MCF 10A (cell line): ENCODE measurements at places on chromosomes 3 and 15. TPM values are rescaled to one million over a fixed set of nuclear protein-coding genes. Genes with fewer than 3 reads are reported as not detected.
A peak's percentile ranks its signal among the peaks of the same experiment; 100 is the strongest.

- H3K27ac ChIP-seq: no peak overlapping the region
- no peak overlapping the region for H3K4me3 ChIP-seq
- no peaks in the 10 kb centered on the region for H3K36me3 ChIP-seq
- no peak for DNase-seq
- H3K4me1 ChIP-seq: no peaks in the 10 kb centered on the region
These were observed 243.8 kb downstream of the KCNH8 start for GRCh38 chr3:19392150-19392549.

- no peaks in the 10 kb centered on the region for H3K27me3 ChIP-seq
- H3K4me1 ChIP-seq: peaks cover 12% of the 10 kb centered on the region
- H3K27ac ChIP-seq: no peak overlapping the region
- no peak overlapping the region for H3K4me3 ChIP-seq
These were observed 123.8 kb downstream of the TNIK start for GRCh38 chr3:171336406-171336805.

- no peak overlapping the region for H3K4me3 ChIP-seq
- no peak overlapping the region for H3K27ac ChIP-seq
- peaks cover 81% of the 10 kb centered on the region for H3K27me3 ChIP-seq
These were observed 6.9 kb upstream of the FOXB1 start for GRCh38 chr15:59997070-59997701.

- no peaks in the 10 kb centered on the region for H3K27me3 ChIP-seq
- peaks cover 22% of the 10 kb centered on the region for H3K4me1 ChIP-seq
- peak; percentile 64 for DNase-seq
- H3K36me3 ChIP-seq: no peaks in the 10 kb centered on the region
- peak overlapping the region; percentile 46 for H3K27ac ChIP-seq
These were observed 36.7 kb upstream of the NDUFB4 start for GRCh38 chr3:120559242-120560061.

DNA sequence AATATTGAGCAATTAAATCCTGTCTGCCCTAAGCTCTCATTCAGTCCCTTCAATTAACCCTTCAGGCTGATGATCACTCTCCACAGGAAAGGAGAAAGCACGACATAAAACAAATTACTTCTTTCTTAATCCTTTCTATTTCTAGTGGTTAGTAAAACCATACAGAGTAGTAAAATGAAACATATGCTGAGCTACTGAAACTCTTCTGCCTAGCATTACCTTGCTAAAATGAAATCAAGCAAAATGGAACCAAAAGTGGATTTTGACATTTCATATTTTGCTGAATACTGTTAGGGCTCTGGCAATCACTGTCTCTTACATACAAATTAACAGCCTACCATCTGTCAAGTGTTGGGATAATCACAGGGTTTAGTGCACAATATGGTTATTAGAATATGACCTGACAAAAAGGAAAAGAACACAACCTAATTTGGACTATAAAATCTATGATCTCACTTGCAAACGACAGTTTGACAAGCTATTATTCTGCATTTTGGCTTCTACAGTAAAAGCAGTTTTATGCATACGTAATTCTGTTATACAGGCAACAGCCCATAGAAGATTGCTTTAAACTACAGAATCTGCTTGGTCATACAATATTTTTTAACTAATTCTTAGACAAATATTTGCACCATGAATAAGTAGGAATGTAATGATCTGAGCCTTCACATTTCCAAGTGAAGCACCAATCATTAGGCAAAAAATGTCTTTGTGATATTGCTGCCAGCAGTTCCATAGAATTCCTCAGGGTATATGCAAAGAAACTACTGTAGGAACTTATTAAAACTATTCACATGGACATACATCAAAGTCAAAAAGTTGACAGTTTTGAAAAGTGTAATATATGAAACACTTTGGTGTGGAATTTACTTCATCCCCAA lies 105.0 kb downstream of the FHIT start:
- no peak for DNase-seq
- no peaks in the 10 kb centered on the region for H3K27me3 ChIP-seq
- H3K36me3 ChIP-seq: no peaks in the 10 kb centered on the region
- H3K4me3 ChIP-seq: no peak overlapping the region

- H3K27ac ChIP-seq: peak overlapping the region; percentile 94
- DNase-seq: peak; percentile 23
These were observed 799 bp downstream of the SERF2 start for GRCh38 chr15:43792761-43793476.

- no peaks in the 10 kb centered on the region for H3K27me3 ChIP-seq
- no peak for DNase-seq
- H3K27ac ChIP-seq: no peak overlapping the region
- no peaks in the 10 kb centered on the region for H3K4me1 ChIP-seq
These were observed 93.7 kb upstream of the BOC start for GRCh38 chr3:113117511-113118234.

DNA sequence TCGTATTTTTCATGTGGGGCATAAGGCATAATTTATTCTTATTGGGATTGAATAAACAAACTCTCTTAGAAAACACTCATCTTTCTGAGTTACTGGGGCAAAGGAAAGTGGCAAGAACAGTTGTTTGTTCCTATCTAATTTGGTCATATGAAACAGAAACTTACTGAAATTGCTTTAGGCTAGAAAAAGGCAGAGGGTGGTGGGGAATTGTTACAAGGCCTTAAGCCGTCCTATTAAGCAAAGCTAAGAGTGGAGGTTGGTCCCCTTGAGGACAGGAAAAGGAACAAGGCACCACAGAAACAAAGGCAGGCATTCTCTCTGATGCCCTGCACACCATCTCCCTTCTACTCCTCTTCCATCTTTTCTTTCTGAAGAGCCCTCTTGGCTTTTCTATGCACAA lies 830.9 kb downstream of the EDEM1 start:
- H3K4me3 ChIP-seq: no peak overlapping the region
- H3K27me3 ChIP-seq: no peaks in the 10 kb centered on the region
- no peak overlapping the region for H3K27ac ChIP-seq
- no peak for DNase-seq
- H3K4me1 ChIP-seq: no peaks in the 10 kb centered on the region

DNA sequence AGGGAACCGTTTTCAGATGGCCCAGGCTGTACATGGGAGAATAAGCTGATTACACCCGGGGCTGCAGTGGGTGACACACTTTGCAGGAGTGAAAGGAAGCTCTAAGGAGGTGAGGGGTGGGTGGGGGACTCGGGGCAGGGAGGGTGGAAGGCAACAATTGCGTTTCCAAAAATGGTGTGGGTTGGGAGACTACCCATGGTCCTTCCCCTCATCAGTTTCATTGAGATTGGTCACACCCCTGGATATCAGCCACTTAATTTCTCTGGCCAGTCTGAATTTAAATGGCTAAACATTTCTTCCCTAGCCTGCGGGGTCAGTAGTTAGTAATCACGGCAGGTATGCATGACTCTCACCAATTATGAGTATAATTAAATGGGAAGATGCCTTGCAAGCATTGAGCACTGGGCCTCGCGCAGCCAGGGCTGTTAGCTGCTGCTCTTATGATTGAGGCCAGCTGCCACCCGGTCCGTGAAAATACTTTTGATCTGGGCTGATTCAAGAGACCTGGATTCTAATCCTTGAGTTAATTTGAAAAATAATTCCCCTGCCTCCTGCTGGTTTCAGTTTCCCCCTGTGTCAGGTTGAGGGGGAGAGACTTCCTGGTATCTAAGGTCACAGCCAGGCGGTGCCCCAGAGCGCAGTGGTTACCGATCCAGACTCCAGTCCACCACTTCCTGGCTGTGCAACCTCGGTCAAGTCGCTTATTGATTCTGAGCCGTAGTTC lies 23.3 kb downstream of the SLC6A6 start:
- peaks cover 7% of the 10 kb centered on the region for H3K4me1 ChIP-seq
- no peaks in the 10 kb centered on the region for H3K27me3 ChIP-seq
- DNase-seq: no peak
- H3K36me3 ChIP-seq: no peaks in the 10 kb centered on the region
- H3K4me3 ChIP-seq: no peak overlapping the region
- H3K27ac ChIP-seq: no peak overlapping the region

- H3K36me3 ChIP-seq: peaks cover 12% of the 10 kb centered on the region
- no peak for DNase-seq
- peaks cover 11% of the 10 kb centered on the region for H3K4me1 ChIP-seq
- H3K27ac ChIP-seq: no peak overlapping the region
- H3K27me3 ChIP-seq: no peaks in the 10 kb centered on the region
- H3K4me3 ChIP-seq: no peak overlapping the region
These were observed 50.9 kb downstream of the ABHD2 start for GRCh38 chr15:89138999-89139612.

GRCh38 chr3:34920806-34921205 lies 718.5 kb upstream of the ARPP21 start:
- no peak overlapping the region for H3K27ac ChIP-seq
- no peak overlapping the region for H3K4me3 ChIP-seq
- H3K4me1 ChIP-seq: no peaks in the 10 kb centered on the region
- H3K36me3 ChIP-seq: no peaks in the 10 kb centered on the region
- DNase-seq: no peak

DNA sequence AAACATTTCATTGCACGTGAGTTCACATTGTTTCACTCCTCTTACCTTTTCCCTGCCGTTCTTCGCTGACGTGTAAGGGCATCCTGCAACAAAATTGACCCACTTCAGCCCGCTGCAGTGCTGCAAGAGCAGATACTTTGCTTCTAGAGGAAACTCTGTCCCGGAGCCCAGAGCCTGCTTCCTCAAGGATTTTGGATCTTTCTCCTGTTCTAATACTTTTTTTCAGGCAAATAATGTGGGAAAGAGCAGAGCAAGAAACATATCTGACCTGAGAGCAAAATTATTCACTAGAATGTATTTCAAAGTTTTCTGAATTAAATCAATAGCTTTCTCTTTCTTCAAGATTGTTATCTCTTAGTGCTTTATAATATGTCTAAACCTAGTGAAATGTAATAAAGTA lies 303.9 kb downstream of the AGBL1 start:
- H3K27ac ChIP-seq: no peak overlapping the region
- H3K4me1 ChIP-seq: peaks cover 5% of the 10 kb centered on the region
- H3K4me3 ChIP-seq: no peak overlapping the region

GRCh38 chr15:65827065-65827464 lies 35.0 kb upstream of the DENND4A start:
- H3K27me3 ChIP-seq: no peaks in the 10 kb centered on the region
- no peak for DNase-seq
- H3K4me3 ChIP-seq: no peak overlapping the region
- H3K27ac ChIP-seq: no peak overlapping the region
- H3K4me1 ChIP-seq: peaks cover 4% of the 10 kb centered on the region

DNA sequence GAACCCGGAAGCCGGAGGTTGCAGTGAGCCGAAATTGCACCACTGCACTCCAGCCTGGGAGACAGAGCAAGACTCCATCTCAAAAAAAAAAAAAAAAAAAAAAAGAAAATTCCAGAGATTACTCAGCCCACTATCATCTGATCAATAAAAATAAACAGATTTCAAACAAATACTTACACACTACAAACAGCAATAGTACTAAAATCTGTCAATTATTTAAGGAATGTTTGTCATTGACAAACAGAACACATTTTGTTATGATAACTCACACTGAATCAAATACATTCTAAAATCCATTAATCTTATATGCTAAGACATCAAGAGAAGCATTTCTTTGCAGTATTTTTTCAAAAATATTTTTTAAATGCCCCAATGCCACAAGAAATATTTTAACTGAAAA lies 7.6 kb downstream of the MYO9A start:
- DNase-seq: no peak
- H3K27me3 ChIP-seq: no peaks in the 10 kb centered on the region
- peaks cover 27% of the 10 kb centered on the region for H3K4me1 ChIP-seq
- no peak overlapping the region for H3K27ac ChIP-seq

Gene SEMA3G
- total RNA-seq: 0.12 TPM in 1 of 2 replicates, not detected in the other

Gene PPARG
- total RNA-seq: 7.1 and 12.4 TPM in 2 replicates

Gene CPLX3
- not detected in 2 replicates for total RNA-seq

Gene TGM4
- total RNA-seq: 1.1 and 2.5 TPM in 2 replicates

Gene ZPLD1
- 0.12 and 0.22 TPM in 2 replicates for total RNA-seq

Gene NAALADL2
- 3.6 and 4.2 TPM in 2 replicates for total RNA-seq

Gene ATP13A4
- total RNA-seq: not detected in 2 replicates
